ENCODE measurements at places on chromosomes 1 and 21.

DNA sequence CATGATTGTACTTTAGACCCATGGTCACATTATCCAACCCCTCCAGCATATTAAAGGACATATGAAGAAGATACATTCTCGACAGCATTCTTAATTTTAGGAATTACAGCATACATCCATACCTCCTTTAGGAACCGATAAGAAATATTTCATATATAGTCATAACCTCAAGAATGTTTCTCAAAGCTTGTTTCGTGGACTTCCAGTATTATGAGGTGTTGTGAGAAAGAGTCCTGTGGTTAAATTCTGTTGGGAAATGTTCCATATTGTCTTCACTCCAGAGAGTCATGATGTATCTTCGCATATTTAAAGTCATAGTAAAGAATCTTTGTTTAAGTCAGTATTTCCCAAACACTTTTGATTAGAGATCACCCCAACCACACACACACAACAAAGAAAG lies 321.0 kb upstream of the SNX7 start:
- DNase-seq: no peak

DNA sequence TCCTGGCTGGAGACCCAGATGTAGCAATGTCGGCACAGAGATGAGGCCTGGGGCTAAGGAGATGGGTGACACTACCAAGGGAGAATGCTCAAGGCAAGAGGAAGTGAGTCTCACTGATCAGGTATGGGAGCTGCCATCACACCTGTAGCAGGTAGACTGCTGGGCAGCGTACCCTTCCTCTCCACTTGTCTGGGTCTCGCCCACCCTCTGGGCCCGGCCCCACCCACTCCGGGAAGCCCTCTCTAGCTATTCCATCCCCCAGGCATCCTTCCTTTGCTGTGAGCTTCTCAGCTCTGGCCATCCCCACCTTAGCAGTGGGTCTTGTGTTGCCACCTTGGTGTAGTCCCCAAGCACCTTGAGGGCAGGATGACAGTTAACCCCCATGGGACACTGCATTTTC lies 87.7 kb upstream of the EDN2 start:
- no peak for DNase-seq

GRCh38 chr1:174398246-174398645 lies 49.5 kb upstream of the GPR52 start:
- DNase-seq: no peak

DNA sequence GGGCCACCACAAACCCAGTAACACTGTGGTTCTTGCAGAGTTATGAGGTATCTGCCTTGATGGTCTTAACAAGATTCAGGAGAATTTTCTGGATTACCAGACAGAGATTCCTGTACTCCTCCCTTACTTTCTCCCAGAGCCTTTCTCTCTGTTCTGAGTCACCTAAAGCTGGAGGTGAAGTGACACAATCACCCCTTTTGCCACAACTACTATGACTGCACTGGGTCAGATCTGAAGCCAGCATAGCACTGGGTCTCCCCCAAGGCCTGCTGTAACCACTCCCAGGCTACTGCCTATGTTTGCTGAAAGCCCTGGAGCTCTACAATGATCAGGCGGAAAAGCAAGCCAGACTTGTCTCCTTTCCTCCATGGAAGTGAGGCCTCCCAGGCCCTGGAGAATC lies 156.7 kb upstream of the NEGR1 start:
- no peak for DNase-seq

GRCh38 chr21:42330380-42331371 lies 15.5 kb upstream of the TFF3 start:
- no peak for DNase-seq

DNA sequence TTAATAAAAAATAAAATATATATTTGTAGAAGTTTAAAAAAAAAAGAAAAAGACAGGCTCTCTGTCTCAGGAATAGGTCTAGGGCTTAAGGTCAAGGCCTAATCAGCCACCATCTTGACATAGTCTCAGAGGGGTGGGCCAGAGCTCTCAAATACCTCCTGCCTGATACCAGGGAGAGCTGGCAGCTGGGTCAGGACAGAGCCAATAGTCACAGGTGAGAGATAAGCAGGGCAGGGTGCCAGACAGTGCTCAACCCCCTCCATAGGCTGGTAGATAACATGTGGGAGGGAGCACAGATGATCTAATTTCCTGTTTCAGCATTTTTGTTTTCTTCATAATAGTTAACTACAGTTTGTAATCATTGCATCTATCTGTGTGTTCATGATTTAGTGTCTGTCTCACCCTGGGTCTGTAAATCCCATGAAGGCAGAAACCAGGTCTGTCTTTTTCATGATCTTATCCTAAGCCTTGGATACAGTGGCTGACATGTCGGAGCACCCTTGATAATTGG lies 152.0 kb upstream of the GRIK3 start:
- DNase-seq: no peak

GRCh38 chr1:116721451-116722007 lies 32.7 kb upstream of the CD2 start:
- no peak for DNase-seq

DNA sequence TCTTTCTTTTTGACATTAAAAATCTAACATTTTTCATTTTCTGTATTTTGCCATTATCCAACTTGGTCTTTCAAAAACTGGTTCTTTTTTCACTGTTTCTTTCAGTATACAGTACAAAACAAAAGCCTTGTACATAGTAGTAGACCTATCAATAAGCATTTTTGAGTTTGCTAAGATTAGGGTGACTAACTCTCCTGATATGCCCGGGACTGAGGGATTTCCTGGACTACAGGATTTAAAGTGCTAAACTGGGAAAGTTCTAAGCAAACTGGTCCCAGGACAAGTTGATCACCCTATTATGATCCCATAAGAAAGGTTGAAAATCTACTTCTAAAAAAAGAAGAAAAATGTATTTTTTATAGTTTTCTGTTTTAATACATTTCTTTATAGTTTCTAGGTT lies 120.9 kb downstream of the USP25 start:
- no peak for DNase-seq

GRCh38 chr21:34639882-34640788 lies 25.2 kb upstream of the RCAN1 start:
- DNase-seq: no peak

GRCh38 chr1:2650967-2651645 lies 18.3 kb upstream of the MMEL1 start:
- DNase-seq: no peak

DNA sequence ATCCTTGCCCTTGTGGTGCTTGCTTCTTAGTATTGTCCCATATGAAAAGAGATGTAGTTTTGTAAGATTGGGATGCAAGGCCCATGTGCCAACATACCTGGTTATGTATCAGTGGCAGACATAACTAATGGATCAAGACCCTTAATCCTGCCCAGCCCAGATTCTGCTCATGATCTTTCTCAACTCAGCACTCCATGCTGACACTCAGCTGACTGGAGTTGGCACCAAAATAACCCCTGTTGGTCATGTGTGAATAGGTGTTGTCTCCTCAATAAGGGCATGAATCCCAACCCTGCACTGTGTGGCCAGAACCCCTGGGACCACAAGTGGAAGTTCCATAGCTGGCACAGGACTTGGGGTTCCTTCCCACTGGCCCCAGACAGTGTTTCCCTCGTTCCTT lies 13.9 kb upstream of the CNR2 start:
- DNase-seq: no peak

- DNase-seq: no peak
These were observed 2.4 kb downstream of the LIX1L start for GRCh38 chr1:145955436-145955835.

DNA sequence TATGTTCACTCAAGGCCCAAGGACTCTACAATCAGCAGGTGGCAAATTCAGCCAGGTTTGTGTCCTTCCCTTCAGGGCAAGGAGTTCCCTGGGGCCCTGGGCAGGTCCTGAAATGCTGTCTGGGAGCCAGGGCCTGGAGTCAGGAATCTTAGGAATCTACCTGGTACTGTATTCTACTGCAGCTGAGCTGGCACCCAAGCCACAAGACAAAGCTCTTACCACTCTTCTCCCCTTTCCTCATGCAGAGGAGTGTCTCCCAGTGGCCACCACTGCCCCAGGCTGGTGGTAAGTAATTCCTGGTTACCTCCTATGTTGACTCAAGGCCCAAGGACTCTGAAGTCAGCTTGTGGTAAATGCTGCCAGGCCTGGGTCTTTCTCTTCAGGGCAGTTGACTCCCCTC lies 153.4 kb downstream of the NRIP1 start:
- DNase-seq: no peak

GRCh38 chr21:27408826-27409225 lies 441.9 kb upstream of the ADAMTS5 start:
- no peak for DNase-seq

DNA sequence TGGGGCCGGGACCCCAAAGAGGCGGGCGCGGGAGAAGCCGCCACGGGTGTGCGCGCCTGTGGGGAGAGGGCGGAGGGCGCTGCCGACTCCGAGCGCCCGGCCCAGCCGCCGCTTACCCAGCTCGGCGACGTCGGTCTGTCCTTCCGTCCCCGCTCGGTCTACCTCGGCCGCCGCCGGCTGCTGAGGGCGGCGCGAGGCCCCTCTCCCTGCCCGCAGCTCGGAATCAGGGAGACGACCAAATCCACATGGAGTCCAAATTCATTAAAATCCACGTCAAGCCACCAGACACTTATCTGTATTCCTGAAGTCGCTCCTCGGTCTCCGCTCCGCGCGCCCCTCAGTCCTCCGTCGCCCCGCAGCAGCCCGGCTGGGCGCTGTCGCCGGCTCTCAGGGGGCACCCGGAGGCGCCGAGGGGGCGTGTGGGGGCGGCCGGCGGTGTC lies 637 bp downstream of the PLXNA2 start:
- peak; percentile 3 for DNase-seq

GRCh38 chr1:159845751-159846629 lies 16.5 kb downstream of the VSIG8 start:
- DNase-seq: no peak

GRCh38 chr21:38254970-38255369 lies 1.8 kb upstream of the KCNJ15 start:
- DNase-seq: no peak

DNA sequence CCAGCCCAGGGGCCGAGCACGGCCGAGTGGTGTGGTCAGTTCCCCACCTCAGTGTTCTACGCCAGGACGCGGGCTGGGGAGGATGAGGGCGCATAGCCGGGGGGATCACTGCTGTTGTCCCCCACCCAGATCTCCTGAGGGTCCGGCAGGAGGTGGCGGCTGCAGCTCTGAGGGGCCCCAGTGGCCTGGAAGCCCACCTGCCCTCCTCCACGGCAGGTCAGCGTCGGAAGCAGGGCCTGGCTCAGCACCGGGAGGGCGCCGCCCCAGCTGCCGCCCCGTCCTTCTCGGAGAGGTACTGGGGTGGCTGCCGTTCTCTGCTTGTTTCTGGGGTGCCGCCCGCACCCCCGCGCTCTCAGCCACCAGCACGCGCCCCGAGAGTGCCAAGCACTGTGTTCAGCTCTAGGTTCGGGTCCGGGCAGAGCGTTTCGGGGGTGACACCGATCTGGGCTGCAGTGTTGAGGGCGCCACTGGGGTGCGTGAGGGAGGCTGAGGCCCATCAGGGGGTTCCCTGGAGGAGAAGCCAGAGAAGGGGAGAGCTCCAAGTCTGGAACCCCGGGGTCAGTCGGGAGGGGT lies 17.4 kb downstream of the SAMD11 start:
- DNase-seq: no peak

GRCh38 chr1:226664413-226665101 lies 74.5 kb downstream of the ITPKB start:
- DNase-seq: no peak

DNA sequence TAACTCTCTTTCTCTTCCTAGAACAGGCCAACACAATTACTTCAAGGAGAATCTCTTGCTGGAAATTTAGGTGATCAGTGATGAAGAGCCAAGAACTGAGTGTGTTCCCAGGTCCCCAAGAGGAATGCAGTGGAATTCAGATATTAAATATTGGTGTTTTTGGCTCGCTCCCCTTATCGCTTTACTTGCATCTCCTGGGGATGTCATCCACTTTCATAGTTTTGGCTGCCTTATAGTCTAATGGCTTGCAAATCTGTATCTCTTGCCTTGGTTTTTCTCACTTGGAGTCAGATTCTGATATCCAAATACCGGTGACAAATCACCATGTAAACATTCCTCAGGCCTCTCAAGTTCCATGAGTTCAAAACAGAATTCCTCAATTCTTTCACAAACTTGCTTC lies 151.0 kb upstream of the C1orf87 start:
- DNase-seq: no peak

GRCh38 chr1:36599828-36600227 lies 117.1 kb upstream of the CSF3R start:
- DNase-seq: no peak

DNA sequence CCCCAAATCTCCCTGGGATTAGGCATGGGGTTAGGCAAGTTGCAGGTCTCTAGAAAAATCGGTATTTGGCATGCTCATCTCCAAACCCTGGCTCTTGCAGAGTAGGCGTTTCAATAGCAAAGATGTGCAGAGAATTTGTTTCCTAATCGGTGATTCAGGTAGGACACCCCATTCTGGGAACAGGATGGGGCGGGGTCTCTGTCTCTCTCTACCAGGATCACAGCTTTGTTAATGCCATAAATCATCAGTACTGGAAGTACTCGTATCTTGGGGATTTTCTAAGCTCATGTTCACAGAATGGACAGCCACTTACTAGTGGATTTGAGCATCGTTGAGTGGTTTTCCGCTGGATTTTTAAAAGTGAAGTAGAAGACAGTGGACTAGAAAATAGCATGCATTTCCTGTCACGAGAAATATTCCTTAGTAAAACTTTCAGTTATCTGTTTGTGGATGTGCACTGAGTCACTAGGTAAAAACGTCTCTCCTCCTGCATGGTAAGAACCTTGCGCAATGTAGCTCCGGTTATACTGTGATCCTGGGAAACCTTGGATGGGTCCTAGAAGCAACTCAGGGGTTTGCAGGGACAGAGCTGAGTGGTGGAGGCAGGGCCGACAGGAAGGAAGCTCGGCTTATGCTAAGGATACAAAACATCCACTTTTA lies 5.1 kb downstream of the TMEM51 start:
- no peak for DNase-seq

GRCh38 chr1:186295980-186296379 lies 79.1 kb downstream of the TPR start:
- no peak for DNase-seq

DNA sequence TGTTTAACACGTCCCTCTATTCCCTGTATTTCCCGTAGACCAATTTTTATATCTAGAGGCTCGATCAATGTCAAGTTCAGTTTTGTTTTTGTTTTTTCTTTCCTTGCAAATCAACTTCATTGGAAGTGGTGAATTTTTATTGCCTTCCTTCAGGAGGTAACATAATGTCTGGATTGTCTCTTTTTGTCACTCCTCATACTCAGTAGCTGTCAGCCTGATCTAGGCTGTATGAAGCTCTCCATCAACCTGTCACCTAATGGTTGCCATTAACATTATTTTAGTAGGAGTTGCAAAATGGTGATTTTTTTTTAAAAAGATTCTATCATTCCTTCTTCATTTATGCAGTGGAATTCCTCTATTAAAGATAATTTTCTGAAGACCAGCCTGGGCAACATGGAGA lies 49.7 kb upstream of the KIF26B start:
- DNase-seq: no peak

- no peak for DNase-seq
These were observed at the start of gene CLDN19 for GRCh38 chr1:42739753-42740700. CLDN19 (minus strand) TSS chr1:42740236; CDS start chr1:42740063, 173 bp downstream.

Measured in central memory CD4-positive, alpha-beta T cell (primary cell).